Breast epithelium (tissue), 4 donors: ENCODE measurements at places on chromosomes 6 and 20.

GRCh38 chr6:167956983-167957492 is 40.4 kb upstream of the KIF25 start:
- DNase-seq, result no peak

- no peak for DNase-seq
These were observed 13.7 kb downstream of the GSTA4 start for GRCh38 chr6:52981222-52981900.

- no peak for DNase-seq
These were observed 92.2 kb downstream of the CTNNBL1 start for GRCh38 chr20:37786043-37786442.

- DNase-seq, result no peak
These were observed 5.4 kb downstream of the LY86 start for GRCh38 chr6:6593867-6594468.
